RKO (cell line): ENCODE measurements at places on chromosomes 12 and 14.

GRCh38 chr12:88150063-88150462 lies 8.0 kb downstream of the TMTC3 start:
- no peak for DNase-seq

DNA sequence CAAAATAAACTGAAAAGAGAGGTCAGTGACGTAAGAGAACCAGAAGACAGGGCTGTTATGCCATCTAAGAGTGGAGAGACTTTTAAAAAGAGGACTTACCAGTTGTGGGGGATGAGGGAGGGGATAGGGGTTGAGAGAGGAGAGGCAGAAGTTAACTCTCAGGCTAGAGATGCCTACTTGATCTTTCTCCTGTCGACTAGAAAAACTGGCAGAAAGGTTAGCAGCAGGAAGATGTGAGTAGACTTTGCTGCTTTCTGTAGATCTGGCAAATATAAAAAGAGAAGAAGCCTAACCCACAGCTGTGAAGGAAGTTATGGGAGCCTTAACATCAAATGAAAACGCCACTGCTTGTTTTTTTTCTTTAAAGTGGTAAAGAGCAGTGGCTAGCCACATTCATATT lies 10.7 kb downstream of the CREBL2 start:
- no peak for DNase-seq

DNA sequence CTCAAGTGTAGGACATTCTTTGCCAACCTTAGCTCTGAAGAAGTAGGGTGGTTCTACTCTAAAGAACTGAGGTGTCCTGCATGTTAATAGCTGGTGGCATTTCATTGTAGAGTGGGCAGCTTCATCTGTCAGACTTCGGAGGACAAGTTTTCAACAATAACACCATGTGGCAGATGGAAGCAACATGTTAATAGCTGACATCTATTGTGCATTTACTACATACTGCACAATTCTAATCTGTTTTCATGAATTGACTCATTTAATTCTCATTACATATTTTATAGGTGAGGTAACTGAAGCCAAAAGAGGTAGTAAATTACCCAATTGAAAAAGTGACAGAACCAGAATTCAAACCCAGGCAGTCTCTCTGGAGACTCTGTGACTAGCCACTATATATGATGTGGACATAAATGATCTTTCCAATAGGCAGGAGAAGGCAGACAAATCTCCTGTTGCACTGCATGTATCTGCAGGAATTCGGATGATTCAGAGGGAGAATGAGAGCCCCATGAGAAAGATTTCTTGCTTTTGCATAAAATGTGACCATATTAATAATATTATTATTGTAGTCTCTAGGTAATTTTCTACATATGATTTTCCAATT lies 137.2 kb upstream of the E2F7 start:
- no peak for DNase-seq

- no peak for DNase-seq
Measured at GRCh38 chr12:32296567-32296966, 102.8 kb upstream of the FGD4 start.

GRCh38 chr12:53989227-53990113 lies 4.5 kb downstream of the HOXC10 start:
- no peak for DNase-seq

DNA sequence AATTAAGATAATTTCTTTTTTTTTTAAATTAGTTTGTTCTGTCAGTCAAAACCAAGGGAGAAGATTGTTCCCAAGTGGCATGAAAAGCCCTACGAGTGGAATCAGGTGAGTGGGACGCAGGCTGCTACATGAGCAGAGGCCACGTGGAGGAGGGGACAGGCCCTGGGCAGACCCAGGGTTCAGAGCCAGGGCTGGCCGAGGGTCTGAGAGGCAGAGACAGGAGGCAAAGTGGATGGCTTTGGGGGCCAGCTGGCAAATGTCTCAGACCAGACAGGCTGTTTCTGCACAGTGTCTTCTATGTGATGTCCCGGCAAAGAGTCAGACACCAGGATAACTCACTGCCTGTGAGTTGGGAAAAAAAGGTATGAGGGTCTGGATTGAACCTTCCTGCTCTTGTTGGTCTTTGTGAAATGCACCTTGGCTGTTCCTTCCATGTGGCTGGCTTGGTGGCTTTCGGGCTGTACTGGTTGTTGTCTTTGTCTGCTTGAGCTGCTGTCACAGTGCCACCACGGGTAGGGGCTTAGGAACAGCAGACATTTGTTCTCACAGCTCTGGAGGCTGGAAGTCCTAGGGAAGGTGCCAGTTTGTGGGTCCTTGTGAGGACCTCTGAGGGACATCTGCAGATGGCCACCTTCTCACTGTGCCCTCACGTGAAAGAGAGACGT lies 35.8 kb upstream of the ASPG start:
- no peak for DNase-seq

DNA sequence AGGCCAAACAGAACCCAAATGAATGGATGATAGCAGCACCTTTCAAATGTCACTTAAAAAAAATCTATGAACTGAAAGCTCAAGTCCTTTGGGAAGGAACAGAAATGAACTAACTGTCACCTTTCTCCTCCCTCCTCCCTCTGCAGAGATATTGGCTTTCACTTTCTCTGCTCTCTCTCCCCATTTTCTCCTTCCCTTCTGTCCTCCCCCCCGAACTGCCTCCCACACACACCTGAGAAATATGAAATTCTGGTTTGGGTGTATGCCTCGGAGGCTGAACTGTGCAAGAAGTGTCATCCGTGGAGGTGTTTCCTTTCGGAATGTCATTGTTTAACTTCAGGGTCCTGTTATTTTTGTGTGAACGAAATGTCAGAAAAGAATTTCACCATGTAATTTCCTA lies 87.8 kb downstream of the NEDD1 start:
- no peak for DNase-seq

GRCh38 chr12:75742048-75742447 lies 230.6 kb upstream of the KRR1 start:
- no peak for DNase-seq

DNA sequence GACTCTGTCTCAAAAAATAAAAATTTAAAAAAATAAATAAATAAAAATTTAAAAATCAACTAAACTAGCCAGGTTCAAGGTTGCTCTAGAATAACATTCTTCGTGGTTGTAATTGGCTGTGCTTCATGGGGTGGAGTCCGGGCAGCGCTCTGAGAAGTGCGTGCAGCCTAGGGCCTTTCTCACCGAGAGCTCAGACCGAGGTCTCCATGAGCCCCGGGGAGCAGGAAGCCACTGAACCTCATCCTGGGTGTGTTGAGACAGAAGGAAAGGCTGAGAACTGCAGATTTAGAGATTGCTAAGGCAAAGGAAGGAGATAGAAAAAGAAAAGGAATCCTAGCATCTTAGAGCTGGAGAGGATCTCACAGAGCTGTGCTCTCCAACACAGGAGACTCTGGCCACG lies 14.7 kb downstream of the P2RX4 start:
- DNase-seq, result no peak

DNA sequence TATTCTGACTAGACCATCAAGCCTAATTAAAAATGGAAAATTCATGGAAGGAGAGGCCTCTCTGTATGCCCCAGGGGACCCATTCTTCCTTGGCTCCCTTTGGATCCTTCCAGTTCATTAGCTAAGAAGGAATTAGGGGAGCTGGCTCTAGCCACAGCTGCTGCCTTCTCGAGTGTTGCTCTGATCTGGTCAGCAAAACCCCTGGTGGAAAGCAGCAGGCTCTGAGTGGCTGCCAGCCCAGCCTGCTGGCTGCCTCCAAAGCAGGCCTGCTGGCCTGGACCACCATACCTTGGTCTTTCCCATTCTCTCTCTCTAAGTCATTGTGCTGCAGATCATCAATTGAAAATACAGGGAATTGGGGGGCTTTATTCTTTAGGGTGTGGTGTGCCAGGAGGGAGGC lies 29.0 kb upstream of the AKAP6 start:
- no peak for DNase-seq

DNA sequence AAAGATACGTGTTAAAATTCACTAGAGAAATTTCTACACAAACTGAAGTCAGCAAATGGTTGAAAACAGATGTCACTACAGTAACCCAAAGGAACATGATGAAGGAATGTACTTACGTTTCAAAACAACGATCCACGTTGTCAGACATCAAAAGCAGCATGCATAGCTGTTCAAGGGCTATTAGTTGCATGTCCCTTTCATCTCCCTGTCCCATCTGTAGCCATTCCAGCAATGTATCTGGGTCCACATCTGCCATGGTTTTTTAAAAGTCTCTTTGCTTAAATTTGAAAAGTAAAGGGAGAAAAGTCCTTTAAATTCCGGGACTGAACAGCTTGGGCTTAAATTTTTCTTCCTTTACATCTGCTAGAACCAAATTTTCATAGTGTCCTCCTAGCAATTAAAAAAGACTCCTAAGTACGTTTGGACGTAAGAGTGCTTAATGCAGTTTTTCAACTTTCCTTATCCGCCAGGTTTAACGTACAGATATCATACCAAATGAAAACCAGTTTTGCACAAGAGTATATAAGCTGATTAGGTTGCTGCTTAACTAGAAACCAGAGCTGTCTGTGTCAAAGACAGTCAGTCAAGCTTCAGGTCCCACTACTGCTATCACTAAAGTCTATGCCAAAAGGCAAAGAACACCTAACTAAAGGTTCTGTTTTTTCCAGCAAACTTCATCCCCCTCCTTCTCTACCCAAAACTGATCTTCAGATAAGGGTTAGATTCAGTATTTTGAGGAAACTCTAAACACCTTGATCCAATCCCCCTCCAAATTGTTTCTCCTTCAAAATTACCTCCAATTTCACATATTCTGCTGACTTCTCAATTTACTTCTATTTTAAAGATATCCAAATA lies 1.7 kb downstream of the HECTD1 start:
- DNase-seq, result peak; percentile 82

- DNase-seq, result no peak
Measured at GRCh38 chr14:53037016-53037415, 86.2 kb upstream of the FERMT2 start.

GRCh38 chr14:67270145-67270753 lies 29.0 kb downstream of the PALS1 start:
- no peak for DNase-seq

DNA sequence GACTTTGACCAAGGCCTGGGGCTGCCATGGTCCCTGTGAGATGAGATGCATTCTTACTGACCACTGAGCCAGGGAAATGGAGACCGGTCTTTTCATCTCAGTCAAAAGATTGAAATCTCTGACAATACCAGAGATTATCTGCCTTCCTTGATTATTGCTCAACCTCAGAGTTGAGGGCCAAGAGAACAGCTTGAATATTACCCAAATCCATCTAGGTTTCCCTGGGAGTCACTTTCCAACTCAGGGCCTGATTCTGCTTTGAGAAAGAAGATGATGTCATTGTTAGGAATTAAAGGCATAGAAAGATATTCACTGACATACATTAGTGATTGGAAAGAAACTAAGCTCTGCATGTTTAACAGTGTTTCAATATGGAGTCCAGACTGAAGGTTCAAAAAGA lies 515.9 kb upstream of the TBX3 start:
- no peak for DNase-seq

DNA sequence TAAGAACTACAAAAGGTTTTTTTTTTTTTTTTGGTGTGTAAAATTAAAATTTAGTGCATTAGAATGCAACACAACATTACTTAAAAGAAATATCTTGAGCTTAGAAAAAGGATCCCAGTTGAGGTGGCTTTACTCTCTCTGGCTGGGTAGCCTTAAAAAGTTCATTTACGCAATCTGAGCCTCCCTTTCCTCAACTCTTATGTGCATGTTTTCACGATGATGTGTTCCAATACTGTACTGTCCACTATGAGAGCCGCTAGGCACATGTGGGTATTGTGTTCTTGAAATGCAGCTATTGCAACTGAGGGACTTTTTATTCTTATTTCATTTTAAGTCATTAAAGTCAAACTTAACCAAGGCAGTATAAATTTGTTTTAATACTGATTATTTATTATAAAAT lies 460.9 kb upstream of the SYT1 start:
- DNase-seq, result no peak

GRCh38 chr14:76917158-76917596 lies 91.0 kb downstream of the LRRC74A start:
- peak; percentile 82 for DNase-seq

- DNase-seq, result no peak
Measured at GRCh38 chr14:99789581-99789980, 3.6 kb upstream of the EML1 start.

DNA sequence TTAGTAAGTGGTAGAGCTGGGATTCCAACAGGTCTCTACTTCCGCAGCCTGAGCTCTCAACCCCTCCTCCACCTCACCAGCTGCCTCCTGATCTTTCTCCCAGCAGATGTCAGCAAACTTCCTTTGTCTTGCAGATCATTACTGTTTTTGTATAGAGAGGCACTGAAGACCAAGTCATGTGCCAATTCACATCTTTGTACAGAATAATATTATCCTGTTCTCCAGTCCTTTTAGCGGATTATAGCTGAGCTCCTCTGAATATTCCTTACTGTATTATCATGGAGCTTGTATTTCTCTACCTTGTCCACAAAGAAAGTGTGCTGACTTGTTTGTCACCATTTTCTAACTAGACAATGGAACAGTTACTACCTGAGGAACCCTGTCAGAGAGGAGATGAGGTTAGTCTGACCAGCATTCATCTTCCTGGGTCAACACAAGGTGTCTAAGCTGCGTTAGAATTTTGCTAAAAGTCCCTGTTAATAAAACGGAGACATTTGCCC lies 142.3 kb upstream of the ARHGAP5 start:
- DNase-seq, result no peak

DNA sequence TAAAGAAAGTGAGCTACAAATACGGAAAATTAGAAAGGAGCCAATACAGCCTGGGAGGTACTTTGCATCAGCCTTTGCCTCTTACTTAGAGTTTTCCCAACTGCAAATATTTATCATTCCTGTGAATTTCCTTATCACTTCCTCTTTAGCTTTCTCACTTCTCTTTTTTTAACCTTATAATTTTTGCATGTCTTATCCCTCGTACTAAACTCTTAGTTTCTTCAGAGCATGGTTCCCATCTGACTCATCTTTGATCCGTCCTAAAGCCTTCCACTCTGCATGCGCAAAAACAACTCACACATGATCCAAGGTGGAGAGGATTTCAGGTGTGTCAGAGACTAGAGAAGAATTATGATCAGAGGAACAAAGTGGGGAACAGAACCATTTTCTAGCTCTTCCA lies 9.6 kb upstream of the SNAPC1 start:
- DNase-seq, result no peak

GRCh38 chr12:2677142-2677880 lies 117.5 kb upstream of the FKBP4 start:
- DNase-seq, result no peak

DNA sequence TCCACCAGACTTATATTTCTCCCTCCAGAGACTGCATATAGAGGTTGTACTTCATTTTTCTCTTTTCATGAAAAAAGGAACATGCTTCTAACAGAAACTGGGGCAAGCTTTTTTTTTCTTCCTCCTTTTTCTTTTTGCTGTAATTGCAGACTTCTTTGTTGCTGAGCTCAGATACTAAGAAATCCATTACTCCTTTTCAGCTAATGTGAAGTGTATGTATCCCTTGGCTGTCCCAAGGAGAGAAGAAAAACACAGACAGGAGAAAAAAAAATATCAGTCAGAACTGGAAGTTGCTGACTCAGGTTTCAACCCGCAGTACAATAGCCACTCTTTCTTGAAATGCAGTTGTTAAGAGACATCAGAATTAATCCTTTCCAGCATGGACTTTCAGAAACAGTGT lies 1248.4 kb downstream of the LRFN5 start:
- DNase-seq, result no peak

- DNase-seq, result peak; percentile 28
Measured at GRCh38 chr14:91149462-91149861, 35.6 kb downstream of the DGLUCY start.

GRCh38 chr14:38217553-38217952 lies 9.8 kb downstream of the SSTR1 start:
- no peak for DNase-seq
